ENCODE measurements at places on chromosomes 6 and 20. TPM values are rescaled to one million over a fixed set of nuclear protein-coding genes. Genes with fewer than 3 reads are reported as not detected.

Gene HTR1E
- total RNA-seq = not detected

Gene GGTLC1
- total RNA-seq = not detected

Gene SAMD3
- 0.39 TPM for total RNA-seq

Gene SFTA2
- total RNA-seq = not detected

Gene COL11A2
- total RNA-seq = 0.65 TPM

Gene ANKRD66
- total RNA-seq = not detected

Gene KCNS1
- not detected for total RNA-seq

Gene PAX1
- total RNA-seq = not detected

Gene PCSK2
- total RNA-seq = not detected

Gene SLC17A3
- total RNA-seq = not detected

Gene RBPJL
- total RNA-seq = not detected

Gene GABRR2
- 0.13 TPM for total RNA-seq

Gene BPIFB3
- total RNA-seq = not detected

Gene OLIG3
- total RNA-seq = not detected

Gene SS18L1
- 9.9 TPM for total RNA-seq

Gene RNGTT
- total RNA-seq = 25.1 TPM

Gene ZSCAN16
- total RNA-seq = 3.6 TPM

Gene SIM1
- not detected for total RNA-seq

Measured in articular chondrocyte of knee joint (primary cell).